ENCODE measurements at places on chromosomes 7 and 10.

GRCh38 chr10:58574058-58574457, 61.4 kb downstream of the BICC1 start:
- DNase-seq: no peak

- DNase-seq: no peak
These were observed 75.0 kb upstream of the CTBP2 start for GRCh38 chr10:125235093-125236069.

DNA sequence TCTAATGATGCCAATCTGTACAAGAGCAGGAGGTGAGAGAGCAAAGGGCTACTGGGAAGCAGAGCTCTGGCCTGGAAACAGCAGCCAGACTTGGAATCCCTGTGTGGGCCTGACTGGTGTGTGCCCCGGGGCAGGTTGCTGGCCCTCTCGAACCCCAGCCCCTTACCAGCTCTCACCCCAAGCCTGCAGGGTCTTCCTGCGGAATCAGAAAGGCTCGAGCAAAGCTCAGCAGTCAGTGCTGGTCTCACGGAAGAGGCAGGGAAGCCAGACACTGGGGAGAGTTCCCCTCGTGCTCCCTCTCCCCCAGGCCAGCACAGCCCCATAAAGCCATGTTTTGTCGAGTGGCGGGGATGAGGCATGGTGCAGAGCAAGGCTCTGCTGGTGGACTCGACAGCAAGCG, 50.1 kb downstream of the POLR3A start:
- no peak for DNase-seq

- no peak for DNase-seq
These were observed 12.0 kb downstream of the PIP4K2A start for GRCh38 chr10:22702348-22702747.

GRCh38 chr10:73537288-73537687, 41.5 kb upstream of the PPP3CB start:
- DNase-seq: no peak

- no peak for DNase-seq
These were observed 616.1 kb downstream of the LRMDA start for GRCh38 chr10:76047521-76047920.

DNA sequence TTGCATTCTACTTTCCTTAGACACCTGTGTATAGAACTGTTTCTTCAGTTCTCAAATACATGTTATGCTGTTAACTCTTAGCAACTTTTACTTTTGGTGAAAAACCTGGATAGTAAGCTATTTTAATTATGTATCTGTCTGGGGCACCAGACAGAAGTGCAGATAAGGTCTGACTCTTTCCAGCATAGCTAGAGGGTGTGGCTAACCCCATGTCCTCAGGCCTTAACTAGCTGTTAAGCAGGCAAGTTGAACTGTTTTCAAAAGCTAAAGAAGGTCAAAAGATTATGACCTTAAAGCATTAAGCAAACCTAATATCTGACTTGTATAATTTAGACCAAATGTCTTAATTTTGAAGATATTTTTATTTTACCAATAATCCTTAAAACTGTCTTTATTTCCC, 45.1 kb upstream of the INHBA start:
- DNase-seq: no peak

GRCh38 chr7:6530626-6531491, 20.4 kb downstream of the GRID2IP start:
- DNase-seq: peak; percentile 58

DNA sequence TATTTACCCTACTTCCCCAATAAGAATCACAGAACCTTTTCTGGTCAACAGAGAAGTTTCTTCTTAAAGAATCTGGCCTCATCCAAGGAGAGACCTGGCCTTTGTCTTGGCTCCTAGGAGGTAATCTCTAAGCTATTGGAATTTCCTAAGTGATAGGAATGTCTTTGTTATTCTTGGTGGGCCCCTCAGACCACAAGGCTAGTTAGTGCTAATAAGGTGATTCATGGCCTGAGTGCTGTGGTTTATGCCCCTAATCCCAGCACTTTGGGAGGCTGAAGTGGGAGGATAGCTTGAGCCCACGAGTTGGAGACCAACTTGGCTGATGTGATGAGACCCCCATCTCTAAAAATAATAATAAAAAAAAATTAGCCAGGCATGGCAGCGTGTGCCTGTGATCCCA, 60.0 kb upstream of the CYP2C18 start:
- no peak for DNase-seq

GRCh38 chr10:24170199-24170598, 38.7 kb upstream of the KIAA1217 start:
- no peak for DNase-seq

DNA sequence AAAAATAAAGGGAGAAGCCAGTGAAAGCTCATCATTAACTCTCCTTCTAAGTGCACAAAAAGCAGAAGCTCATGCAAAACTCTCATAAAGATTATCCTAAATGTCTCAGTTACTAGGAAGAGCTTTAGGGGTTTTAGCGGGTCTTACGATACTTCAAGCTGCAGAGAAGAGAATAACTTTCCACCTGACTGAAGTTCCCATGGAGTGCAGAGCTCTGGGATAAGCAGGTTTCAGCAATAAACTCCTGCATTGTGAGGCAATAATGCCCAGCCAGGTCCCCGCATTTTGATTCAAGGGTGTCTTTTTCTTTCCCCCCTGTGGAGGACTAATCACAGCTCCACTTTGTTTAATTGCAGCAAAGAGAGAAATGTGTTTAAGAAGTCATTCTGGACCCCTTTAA, 241.9 kb upstream of the SP8 start:
- no peak for DNase-seq

- DNase-seq: no peak
These were observed 268.0 kb upstream of the KAT6B start for GRCh38 chr10:74558403-74558802.

GRCh38 chr10:45580371-45581215, 92.0 kb downstream of the ZFAND4 start:
- no peak for DNase-seq

GRCh38 chr7:127209886-127210285, 42.9 kb downstream of the GRM8 start:
- no peak for DNase-seq

GRCh38 chr7:137834552-137834951, 12.2 kb downstream of the DGKI start:
- DNase-seq: no peak

DNA sequence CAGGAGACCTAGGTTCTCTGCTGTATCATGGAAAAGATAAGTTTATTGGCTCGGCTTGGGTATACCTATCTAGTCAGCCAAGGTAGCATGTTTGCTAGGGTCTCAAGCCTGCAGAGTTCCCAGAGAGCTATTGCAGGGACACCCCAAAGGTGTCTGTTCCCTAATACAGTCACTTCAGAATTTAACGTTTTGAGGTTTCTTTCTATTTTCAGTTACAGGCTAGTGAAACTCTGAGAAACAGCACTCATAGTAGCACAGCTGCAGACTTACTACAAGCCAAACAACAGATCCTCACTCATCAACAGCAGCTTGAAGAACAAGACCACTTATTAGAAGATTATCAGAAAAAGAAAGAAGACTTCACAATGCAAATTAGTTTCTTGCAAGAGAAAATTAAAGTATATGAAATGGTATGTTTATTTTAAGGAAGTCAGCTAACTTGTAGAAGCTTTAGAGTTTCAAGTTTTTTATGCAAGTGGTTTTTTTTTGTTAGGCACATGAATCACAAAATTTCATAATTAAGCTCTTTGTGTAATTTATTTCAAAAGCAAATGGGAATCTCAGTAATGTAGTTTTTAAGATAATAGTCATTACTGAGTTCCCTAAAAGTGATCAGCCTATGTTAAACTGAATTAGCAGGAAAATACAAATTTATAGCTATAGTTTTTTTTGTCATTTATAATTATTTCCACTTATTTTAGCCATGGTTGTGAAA, 54.9 kb downstream of the AKAP9 start:
- DNase-seq: no peak

DNA sequence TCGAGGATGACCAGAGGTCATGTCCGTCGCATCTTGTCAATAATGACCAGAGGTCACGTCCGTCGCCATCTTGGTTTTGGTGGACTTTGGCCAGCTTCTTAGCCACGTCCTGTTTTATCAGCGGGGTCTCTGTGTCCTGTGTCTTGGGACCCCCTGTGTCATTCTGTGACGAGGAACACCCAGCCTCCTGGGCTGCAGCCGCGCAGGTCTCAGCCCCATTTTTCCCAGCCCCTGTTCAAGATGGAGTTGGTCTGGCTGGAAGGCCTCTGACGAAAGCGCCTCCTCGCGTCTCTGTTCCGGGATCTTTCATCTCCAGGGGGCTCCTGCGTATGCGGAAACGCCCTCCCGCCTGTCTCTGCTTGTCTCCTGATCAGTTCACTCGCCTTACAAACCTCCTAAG, 134.2 kb downstream of the ELFN1 start:
- no peak for DNase-seq

- no peak for DNase-seq
These were observed 92.6 kb downstream of the MTERF1 start for GRCh38 chr7:91787931-91788330.

GRCh38 chr7:43679210-43680068, 49.9 kb downstream of the COA1 start:
- DNase-seq: no peak

GRCh38 chr10:117477961-117478670, 64.4 kb upstream of the EMX2 start:
- DNase-seq: no peak

DNA sequence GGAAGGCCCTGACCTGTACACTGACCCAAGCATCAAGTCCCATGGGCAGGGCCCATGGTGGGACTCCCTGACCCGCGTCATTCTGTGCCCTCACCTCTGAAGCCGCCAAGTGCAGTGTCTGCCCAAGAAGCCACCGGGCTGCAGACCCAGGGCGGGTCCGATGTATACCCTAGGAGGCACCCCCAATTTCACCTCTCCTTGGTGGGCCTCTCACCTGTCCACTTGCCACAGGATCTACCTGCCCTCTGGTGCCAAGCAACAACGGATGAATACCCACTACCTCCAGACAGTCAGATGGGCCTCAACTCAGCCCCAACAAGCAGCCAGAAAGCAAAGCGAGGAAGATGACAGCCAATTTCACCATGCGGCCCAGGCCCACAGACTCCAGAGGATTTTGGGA, 92.6 kb downstream of the CTBP2 start:
- no peak for DNase-seq

- no peak for DNase-seq
These were observed 151.5 kb downstream of the WDR11 start for GRCh38 chr10:121002586-121003205.

DNA sequence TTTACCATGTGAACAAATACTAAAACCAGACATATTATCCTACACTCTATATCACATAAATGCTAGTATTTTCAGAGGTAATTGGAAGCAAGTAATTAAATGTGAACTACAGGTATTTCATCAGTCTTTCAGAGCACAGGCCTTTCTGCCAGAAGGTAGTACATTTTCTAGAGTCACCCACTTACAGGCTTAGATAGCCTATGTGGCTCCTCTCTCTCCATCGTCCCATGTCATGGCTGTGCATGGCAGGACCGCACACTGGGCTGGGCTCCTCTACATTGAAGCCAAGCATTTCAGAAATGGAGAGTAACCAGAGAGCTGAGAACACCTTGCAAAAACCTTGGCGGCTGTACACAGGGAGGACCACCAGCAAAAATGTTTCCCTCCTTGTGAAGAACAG, 49.7 kb downstream of the GFRA1 start:
- no peak for DNase-seq

GRCh38 chr10:62183442-62183841, 85.2 kb downstream of the RTKN2 start:
- DNase-seq: peak; percentile 14

DNA sequence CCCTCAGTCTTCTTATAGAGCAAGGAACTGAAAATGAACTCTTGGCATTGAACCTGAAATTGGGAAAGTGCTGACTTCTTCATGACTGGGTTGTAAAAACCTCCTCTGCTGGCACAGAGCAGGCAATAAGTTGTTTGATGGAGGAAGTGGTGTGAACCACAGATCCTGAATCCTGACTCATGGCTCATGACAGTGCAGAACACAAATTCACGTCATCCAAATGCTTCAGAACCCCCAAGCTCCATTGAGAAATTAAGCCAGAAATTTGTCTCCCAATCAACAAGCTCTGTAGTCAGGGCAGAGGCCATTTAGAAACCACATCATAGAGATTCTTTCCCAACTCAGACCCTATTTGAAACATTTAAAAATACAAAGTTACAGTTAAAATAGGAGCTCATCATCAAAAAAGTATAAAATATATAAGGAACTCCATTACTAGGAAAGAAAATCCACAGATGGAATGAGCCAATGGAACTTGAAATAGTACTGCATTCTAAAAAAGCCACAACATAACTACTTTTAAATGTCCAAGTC, 10.3 kb upstream of the STK17A start:
- DNase-seq: no peak

DNA sequence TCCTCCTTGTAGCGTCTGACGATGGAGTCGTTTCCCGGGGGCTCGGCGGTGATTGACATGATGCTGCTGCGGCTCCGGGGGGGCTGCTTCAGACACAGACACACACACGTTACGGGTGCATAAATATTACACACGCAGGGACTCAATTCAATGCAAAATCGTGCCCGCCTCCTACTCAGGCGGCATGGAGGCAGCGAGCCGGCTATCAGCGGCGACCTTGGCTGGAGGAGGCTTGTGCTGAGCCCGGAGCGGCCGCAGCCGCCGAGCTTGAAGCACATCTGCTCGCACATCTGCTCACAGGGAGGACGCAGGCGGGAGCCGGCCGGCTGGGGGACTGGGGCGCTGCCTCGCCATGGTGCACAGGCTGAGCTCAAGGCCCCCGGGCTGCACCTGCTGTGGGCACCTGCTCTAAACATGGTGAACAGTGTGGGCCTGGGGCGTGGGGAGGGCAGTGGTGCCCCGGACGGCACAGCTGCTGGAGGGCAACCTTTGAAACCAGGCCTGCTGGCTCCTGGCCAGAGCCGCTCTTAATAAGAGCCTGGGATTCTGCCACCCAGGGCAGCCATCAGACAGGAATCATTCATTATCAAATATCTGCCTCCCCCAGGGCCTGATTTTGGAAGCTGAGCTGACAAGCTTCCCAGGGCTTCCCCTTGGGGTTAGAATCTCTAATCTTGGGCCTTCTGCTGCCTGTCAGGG, 84.7 kb upstream of the GNA12 start:
- DNase-seq: no peak

- DNase-seq: no peak
These were observed 239.4 kb downstream of the CHCHD3 start for GRCh38 chr7:132842478-132842877.
